ENCODE measurements at places on chromosomes 1 and 21. TPM values are rescaled to one million over a fixed set of nuclear protein-coding genes. Genes with fewer than 3 reads are reported as not detected.

The VHLL gene
- polyA plus RNA-seq, result 1.4 TPM

The LENEP gene
- polyA plus RNA-seq, result 3.9 TPM

The TSPEAR gene
- not detected for polyA plus RNA-seq

The RTCA gene
- polyA plus RNA-seq, result 95.2 TPM

The CD34 gene
- polyA plus RNA-seq, result not detected

The SASS6 gene
- polyA plus RNA-seq, result 6.4 TPM

The CSMD2 gene
- polyA plus RNA-seq, result 9.6 TPM

The MYOG gene
- not detected for polyA plus RNA-seq

The RHEX gene
- not detected for polyA plus RNA-seq

The PCP4 gene
- 10.1 TPM for polyA plus RNA-seq

The KRTAP19-1 gene
- not detected for polyA plus RNA-seq

The NVL gene
- 84.2 TPM for polyA plus RNA-seq

The TRAF3IP3 gene
- polyA plus RNA-seq, result not detected

The CTH gene
- 10.0 TPM for polyA plus RNA-seq

The UQCRHL gene
- polyA plus RNA-seq, result 3.9 TPM

The GPATCH3 gene
- 6.6 TPM for polyA plus RNA-seq

The CDC7 gene
- 34.6 TPM for polyA plus RNA-seq

The FALEC gene
- not detected for polyA plus RNA-seq

The FCER1G gene
- 3.5 TPM for polyA plus RNA-seq

The FAM167B gene
- not detected for polyA plus RNA-seq

The ST6GALNAC3 gene
- 2.8 TPM for polyA plus RNA-seq

The TMEM269 gene
- polyA plus RNA-seq, result 1.1 TPM

The CELF3 gene
- polyA plus RNA-seq, result 89.0 TPM

The C8B gene
- not detected for polyA plus RNA-seq

The TBX15 gene
- not detected for polyA plus RNA-seq

The HSPG2 gene
- polyA plus RNA-seq, result 0.90 TPM

The CFHR1 gene
- polyA plus RNA-seq, result not detected

The TMPRSS2 gene
- not detected for polyA plus RNA-seq

The CDC42BPA gene
- polyA plus RNA-seq, result 26.8 TPM

The CD84 gene
- not detected for polyA plus RNA-seq

The ZNHIT6 gene
- 16.6 TPM for polyA plus RNA-seq

The ELAPOR1 gene
- 18.8 TPM for polyA plus RNA-seq

The TMPRSS15 gene
- polyA plus RNA-seq, result 0.18 TPM

The B3GALT6 gene
- polyA plus RNA-seq, result 52.6 TPM

The GJA8 gene
- not detected for polyA plus RNA-seq

The PRR9 gene
- not detected for polyA plus RNA-seq
